ENCODE measurements at places on chromosomes 12 and 14.

GRCh38 chr12:14157088-14157747 lies 175.8 kb upstream of the GRIN2B start:
- no peak for DNase-seq

DNA sequence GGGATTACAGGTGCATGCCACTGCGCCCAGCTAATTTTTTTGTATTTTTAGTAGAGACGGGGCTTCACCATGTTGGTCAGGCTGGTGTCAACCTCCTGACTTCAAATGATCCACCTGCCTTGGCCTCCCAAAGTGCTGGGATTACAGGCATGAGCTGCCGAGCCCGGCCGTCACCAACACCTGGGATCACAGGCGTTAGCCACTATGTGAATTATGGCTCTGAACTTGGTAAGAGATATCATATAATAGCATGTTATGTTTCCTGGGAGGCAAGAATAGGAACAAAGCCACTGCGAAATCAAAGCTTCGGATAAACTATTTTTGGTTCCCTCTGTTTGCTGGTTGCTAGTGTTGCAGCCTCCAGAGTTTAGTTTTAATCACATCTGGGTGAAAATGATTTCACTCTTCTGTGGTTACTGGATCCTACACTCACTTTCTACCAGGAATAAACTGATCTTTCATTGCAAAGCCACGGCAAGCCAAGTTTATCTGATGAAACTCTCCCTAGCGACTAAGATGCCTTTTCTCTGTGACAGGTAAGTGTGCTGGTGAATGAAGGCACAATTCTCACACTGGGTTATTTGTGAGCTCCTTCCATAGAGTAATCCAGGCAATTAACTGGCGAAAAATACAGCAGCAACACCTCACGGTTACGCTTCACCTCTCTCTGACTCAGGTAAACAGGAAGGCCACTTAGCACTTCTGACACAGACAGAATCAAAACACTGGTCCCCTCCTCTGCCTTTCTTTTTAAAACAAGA lies 16.7 kb downstream of the SNRNP35 start:
- no peak for DNase-seq

GRCh38 chr12:15706010-15706676 lies 83.0 kb downstream of the EPS8 start:
- DNase-seq, result no peak

DNA sequence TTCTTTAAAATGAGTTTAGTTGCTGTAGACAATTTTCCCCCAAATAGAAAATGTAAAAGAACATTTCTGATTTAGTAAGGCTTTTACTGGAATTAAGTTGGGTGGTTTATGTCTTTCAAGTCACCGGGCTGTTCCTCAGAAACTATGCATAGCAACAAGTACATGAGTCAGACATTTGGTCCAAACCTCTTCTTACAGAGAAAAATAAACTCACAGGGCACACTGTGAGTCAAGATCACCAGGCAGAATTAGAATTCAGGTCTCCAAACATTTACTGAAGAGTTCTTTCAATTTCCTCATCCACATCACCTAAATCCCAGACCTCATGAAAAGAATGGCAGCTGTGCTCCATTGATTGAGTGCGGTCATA lies 476.1 kb upstream of the SOX5 start:
- DNase-seq, result peak; percentile 73

- DNase-seq, result peak; percentile 71
These were observed 6.4 kb downstream of the ERG28 start for GRCh38 chr14:75654127-75654732.

DNA sequence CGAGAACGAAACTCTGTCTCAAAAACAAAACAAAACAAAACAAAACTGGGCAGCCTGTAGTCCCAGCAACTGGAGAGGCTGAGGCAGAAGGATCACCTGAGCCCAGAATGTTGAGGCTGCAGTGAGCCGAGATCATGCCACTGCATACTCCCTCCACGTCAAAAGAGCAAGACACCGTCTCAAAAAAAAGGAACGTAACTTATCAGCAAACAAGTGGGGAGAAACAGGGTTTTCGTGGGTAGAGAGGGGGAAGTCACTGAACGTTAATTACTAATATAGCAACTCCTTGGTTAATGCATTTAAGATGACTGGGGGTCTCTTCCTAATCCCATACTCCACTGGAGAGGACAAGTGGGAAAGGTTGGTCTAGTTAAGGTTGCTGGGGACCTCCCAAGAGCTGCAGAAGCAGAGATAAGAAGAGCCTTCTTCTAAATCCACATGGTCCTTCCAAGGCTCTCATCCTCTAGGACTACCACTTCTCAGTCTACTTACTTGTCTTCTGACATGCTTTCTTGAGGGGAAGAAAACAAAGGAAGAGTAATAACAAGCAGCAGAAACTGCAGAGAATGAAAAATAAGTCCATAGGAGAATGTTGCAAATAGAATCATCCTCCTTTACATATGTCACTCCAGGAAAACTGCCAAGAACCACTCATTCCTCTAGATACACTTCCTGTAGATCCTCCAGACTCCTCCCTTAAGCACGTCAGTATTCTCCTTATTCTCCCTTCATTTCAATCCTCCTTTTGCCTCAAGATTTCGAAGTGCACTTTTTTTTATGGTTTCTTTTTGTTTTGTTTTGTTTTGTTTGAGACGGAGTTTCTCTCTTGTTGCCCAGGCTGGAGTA lies 5.8 kb downstream of the NUMB start:
- peak; percentile 84 for DNase-seq

GRCh38 chr14:87278415-87278814 lies 714.6 kb downstream of the GALC start:
- DNase-seq, result no peak

DNA sequence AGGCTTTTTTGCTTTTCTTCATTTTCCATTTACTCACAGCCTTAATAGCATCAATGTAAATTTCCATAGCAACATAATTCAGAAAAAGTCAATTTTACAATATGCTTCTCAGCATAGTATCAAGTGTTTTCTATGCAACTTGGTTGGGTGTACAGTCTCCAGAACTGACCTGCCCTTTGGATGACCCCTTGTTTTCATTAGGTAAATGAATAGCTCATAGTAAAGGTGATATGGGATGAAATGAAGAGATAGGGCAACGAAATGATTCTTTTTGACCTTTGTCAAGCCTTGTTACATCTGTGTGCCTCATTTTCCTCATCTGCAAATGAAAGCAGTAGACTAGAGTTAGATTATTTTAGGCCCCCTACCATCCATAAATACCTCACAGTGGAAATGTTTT lies 1081.0 kb downstream of the TMTC2 start:
- DNase-seq, result no peak

DNA sequence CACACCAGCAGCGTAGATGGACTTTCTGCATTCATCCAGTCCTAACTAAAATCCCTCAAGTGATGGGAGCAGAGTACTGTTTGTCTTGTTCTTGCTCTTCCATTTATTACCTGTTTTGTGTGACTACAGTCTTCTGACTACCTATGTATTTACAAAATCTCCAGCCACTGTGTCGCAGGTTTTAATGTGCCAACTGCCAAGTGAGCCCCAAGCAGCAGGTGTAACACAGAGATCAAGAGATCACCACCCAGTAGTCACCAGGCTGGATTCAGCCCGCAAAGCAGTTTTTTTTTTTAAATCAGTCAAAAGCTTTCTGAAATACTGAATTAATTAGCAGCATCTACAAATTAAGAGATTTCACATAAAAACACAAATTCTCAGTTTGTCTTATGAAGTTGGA lies 724.1 kb upstream of the USP15 start:
- no peak for DNase-seq

DNA sequence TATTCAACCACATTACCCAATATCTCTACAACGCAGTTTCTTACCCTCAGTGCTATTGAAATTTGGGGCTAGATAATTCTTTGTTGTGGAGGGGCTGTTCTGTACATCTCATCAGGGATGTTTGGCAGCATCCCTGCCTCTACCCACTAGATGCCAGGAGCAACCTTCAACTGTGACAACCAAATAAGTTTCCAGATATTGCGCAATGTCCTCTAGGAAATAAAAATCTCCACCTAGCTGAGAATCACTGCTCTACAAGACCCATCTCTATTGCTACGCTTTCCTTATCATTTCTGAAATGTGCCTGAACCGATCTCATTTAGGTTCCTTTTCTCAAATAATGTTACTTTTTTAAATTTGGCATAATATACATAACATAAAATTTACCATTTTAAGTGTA lies 155.2 kb upstream of the G2E3 start:
- no peak for DNase-seq

GRCh38 chr14:58815161-58815701 lies 177.5 kb downstream of the DACT1 start:
- DNase-seq, result no peak

GRCh38 chr14:23113431-23114119 lies 5.5 kb downstream of the CEBPE start:
- peak; percentile 71 for DNase-seq

DNA sequence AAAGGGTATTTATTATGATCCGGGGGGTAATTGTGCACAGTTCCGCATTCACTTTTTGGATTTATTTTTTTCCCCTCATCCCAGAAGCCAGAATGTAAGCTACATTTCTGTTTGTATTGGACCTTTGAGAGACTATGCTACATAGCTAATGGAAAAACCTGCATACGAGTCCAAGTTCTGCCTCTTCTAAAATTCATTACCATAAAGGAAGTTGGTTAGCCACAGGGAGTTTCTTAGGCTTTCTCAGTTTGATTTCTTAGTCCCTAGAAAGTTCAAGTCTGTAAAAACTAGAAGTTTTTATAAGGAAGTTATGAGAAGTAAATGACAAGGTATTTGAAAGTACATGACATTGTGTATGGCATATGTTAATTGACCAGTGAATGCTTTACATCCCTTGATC lies 138.7 kb downstream of the PDE3A start:
- no peak for DNase-seq

GRCh38 chr12:124422570-124423523 lies 128.0 kb downstream of the RFLNA start:
- DNase-seq, result peak; percentile 98

- no peak for DNase-seq
These were observed 128.5 kb downstream of the ETV6 start for GRCh38 chr12:11777962-11778361.

- DNase-seq, result peak; percentile 66
These were observed 454.8 kb upstream of the SOX5 start for GRCh38 chr12:24404086-24404815.

- peak; percentile 37 for DNase-seq
These were observed 51.5 kb upstream of the KCNJ8 start for GRCh38 chr12:21825886-21826617.

- DNase-seq, result peak; percentile 90
These were observed 43.4 kb downstream of the PSMA6 start for GRCh38 chr14:35335388-35336092.

DNA sequence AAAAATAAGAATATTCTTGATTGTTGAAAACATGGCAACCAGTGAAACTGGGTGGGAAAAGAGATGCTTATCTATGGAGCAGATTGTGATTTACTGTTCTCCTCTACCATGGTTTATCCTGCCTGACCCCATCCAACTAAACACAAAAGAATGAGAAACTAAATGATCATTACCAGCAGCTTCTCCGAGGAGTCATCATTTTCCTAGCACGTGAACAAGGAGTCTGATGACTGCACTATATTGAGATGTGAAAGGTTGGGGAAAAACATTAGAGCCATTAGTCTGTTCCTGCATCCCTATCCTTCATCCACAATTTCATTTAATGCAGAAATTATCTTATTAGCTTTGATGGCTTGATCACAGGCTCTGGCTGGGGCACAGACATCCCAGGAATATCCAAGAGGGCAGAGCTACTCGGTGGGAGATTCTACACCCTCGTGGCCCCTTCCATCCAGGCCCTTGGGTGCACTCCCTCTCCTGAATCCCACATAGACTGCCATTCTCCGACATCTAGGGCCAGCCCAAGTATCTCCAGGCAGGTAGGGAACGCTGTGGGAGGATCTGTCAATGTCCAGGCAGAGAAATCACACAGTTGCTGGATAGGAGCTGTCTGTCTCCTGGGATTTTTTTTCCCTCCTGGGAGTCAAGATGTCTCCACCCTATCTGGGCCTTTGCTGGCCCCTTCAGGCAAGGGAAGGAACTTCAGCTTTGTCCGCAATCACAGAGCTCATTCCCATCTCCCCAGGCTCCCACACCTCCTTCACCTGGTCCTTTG lies 43.3 kb upstream of the DHRS4 start:
- DNase-seq, result peak; percentile 54

DNA sequence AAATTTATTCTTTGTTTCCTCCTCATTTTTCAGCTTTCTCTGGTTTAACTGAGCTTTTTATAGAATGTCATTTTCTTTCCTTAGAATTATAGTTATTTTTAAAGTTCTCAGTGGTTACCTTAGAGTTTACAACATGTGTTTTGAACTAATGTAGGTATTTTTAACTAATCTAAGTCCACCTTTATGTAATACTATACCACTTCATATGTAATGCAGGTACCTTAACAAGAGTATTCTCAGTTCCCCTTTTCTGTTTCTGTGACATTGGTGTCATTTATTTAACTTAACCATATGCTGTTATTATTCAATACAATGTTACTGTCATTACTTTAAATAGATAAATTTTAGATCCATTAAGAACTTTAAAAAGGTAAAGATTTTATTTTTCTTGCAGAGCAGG lies 30.3 kb upstream of the KCNC2 start:
- no peak for DNase-seq

DNA sequence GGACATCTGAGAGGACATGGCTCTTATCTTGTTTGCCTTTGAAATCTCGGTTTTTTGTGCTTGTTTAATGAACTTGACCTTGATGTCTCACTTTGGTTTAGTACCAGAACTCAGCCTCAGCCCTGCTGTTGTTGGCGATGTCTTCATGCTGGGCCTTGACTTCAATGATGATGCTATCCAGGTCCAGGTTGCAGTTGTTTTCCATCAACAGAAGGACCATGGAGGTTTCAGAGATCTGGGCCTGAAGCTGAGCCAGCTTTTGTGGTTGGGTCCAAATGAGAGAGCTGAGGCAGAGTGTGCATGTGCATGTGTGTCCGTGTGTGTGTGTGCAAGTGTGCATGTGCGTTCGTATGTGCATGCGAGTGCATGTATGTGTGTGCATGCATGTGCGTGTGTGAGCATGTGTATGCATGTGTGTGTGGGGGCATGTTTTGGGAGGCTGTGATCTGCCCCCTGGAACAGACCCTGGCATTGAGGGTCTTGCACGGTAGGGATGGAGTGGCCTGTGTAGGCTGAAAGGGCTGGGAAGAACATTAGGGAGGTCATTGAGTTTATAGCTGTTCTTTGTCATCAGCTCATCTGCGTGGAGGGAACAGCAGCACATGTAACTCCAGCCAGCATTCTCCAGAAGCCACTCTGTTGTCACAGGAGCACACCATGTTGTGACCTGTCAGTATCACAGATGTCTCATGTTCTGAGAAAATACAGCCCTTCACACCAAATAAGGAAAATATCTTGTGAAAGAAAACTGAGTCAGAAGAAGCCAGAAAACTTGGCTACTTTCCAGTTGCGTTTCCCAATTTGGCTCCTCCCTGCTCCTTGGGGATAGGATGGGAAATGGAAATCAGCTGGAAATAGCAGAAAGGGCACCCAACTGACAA lies 10.0 kb upstream of the KRT82 start:
- DNase-seq, result peak; percentile 88

DNA sequence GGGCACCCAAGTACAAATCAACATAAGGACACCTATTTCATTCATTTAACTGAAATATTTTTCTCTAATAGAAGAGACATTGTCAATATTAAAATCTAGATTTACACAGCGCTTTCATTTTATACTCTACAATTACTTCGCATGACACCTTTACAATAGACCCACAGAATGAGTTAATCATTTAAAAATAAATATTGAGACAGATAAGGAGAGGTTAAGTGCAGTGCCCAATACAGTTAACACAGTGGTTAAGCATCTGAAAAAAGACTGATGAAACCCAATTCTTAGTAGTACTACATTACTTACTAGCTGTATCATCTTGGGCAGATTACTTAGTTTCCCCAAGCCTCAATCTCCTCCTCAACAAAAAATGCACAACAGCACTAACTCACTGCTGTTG lies 116.2 kb downstream of the DENND5B start:
- DNase-seq, result no peak

- no peak for DNase-seq
These were observed 95.8 kb upstream of the RAP1B start for GRCh38 chr12:68514807-68515411.
